H4 (cell line): ENCODE measurements at places on chromosomes 6 and 20.

- no peak for DNase-seq
Observed at GRCh38 chr6:46113370-46113769, 16.4 kb upstream of the ENPP4 start.

- DNase-seq, result no peak
Observed at GRCh38 chr6:167787896-167788562, 38.7 kb upstream of the AFDN start.

DNA sequence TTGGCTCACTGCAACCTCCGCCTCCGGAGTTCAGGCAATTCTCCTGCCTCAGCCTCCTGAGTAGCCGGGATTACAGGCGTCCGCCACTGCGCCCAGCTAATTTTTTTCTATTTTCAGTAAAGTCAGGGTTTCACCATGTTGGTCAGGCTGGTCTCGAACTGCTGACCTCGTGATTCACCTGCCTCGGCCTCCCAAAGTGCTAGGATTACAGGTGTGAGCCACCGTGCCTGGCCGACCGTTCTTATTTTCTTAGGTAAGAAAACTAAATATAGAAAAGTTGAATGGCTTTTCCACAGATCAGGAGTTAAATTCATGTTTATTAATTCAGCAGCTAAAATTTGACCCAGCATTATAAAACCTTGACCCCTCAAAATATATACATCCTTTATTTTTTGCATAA, 238.7 kb downstream of the TRDN start:
- DNase-seq, result no peak

DNA sequence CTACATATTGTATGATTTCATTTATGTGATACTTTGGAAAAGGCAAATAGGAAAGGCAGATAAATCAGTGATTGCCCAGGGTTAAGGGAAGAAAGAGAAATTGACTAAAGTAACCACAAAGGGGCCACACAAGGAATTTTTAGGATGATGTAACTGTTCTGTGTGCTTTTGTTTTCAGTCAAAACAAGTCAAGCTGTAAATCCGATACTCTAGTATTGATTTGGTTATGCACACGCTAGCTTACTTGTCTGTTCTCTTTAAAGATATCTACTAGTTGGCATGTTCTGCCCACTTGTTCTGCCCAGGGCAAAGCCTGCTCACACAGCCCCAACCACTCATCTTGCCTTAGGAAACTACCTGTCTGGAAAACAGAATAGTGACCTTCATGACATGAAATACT, 6.4 kb downstream of the FBXL4 start:
- no peak for DNase-seq

DNA sequence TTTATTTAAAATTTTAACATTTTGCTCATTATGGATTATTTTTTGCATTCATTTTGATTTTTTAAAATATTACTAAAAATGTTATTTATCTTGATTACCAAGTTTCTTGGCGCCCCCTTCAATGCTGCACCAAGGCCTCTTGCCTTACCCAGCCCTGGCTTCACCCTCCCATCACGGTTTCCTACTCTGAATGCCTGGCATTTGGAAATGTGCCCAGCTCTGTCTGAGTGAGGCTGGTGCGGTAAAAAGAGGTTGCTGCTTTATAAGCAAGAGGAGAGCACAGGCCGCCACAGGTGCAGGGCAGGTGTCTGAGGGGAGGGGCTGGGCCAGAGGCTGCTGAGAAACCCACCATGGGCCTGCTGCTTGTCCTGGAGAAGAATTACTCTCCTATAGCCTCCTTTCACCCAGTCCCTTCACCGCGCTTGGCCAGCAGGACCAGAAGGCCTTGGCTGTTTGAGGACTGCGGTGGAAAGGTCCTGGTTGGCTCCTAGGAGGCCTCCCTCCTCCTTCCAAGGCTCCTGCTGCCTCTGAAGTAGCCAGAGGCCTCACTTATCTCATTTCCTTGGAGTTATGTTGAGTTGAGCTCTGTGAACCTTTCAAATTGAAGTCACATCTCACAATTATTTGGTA, 62.6 kb downstream of the BANF2 start:
- DNase-seq, result no peak

DNA sequence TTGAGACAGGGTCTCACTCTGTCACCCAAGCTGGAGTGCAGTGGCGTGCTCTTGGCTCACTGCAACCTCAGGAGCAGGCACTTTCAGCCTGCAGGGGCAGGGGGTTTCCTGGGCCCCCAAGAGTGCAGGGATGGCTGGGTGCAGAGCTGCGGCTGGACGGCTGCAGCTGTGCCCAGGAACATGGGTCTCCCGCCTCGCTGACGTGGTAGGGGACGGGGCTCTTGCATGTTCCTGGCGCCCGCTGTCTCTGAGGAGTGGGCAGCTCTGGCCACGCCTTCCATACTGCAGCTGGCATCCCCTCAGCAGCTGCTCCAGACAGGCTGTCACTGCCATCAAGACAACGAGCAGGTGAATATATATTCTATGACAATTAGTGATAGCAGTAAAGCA, 2.2 kb upstream of the DEK start:
- DNase-seq, result no peak

DNA sequence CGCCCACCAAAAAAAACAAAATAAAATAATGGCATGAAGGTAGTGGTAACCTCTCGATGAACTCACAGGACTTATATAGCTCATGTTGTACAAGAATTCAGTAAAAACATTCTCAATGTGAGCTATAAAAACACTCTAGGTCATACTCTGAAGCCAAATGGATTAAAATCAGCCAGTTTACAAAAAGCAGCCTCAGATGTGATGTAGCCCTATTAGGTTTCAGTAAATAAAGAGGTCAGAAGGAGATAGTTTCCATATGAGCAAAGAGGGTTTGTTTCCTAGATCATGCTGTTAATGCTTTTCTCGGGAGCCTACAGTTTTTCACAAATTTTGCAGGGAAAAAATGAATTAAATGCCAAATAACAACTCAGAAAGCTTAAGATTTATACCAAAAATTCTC, 319.5 kb upstream of the HSF2 start:
- DNase-seq, result no peak

- DNase-seq, result peak; percentile 82
Observed at GRCh38 chr6:37547564-37548061, 47.9 kb upstream of the CCDC167 start.

- no peak for DNase-seq
Observed at GRCh38 chr6:89430201-89430962, 2.6 kb upstream of the ANKRD6 start.

DNA sequence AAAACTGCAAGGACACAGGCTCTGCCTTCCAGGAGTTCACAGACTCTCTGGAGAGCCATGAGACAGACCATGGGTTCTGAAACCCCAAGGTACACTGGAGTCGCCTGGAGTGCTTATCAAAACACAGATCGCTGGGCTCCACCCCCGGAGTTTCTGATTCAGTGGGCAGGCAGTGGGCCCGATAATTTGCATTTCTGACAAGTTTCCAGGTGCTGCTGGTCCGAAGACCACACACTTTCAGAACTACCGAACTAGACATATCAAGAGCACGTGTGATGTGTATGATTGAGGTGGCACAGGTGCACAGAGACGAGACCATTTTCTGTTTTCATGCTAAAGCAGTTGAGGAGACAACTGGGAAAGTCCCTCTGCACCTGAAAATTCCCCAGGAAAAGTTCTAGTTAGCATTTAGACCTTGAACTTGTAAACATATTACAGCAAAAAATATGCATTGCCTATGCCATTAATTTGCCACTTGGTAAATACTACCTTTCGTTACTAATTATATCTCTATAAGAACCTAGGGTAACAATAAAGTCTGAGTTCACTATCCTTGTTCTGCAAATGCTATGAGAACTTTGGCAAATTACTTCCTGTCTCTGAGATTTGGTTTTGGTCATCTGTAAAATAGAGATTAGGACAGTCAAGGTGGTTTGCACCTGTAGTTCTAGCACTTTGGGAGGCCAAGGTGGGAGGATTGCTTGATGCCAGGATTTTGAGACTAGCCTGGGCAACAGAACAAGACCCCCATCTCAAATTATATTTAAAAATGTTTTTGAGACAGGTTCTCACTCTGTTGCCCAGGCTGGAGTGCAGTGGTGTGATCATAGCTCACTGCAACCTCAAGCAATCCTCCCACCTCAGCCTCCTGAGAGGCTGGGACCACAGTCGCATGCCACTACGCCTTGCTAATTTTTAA, 14.3 kb upstream of the PIM1 start:
- DNase-seq, result no peak

DNA sequence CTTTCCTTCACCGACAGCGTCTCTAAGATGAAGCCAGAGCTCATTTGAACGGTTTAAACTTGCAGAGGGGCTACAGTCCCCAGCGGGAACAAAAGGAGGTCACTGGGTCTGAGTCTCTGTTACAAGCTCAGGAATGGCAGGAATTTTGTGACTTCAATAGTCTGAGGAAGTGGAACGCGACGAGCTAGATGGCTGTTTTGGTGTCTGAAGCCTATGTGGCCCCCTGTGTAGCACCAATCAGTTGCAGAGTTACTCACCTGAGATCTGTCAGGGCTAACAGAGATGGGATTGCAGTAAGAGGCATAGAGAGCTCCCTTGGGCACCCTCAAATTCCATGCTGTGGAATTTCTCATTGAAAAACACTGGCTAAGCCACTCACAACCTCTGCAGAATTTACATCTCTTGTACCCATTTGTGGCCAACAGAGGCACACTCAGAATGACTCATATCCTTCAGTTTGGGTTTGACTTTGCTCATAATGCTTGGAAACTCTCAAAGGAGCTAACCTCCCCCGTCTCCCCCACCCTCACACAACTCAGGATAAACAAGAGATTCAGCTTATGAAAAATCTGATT, 7.1 kb upstream of the TCP11 start:
- peak; percentile 53 for DNase-seq

DNA sequence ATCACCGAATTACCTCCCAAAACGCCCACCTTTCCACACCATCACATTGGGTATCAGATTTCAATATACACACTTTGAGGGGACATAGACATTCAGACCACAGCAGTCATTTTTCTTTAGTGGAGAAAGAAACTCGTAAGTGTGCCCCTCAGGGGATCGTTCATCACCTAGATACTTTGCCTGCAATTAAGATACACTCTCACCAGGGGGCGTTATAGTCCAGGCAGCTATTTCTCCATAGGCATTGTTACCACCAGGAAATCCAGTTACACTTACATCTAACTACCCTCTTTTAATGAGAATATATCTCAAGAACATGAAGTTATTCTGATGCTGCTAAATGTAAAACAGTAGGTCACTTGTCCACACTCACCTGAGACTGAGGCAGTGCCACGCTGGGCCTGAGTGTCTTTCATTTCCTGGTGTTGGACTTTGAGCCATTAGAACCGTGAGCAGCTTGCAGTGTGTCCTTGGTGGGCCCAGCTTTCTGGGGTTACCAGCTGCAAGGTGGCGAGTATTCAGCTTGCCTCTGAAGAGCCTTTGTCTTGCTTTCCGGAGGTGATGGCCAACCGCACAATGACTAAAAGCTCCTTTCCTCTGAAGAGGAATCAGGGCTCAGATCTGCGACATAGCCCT, 35.1 kb upstream of the UNC93A start:
- DNase-seq, result no peak

- DNase-seq, result no peak
Observed at GRCh38 chr6:252775-253535, 39.3 kb upstream of the DUSP22 start.

- DNase-seq, result no peak
Observed at GRCh38 chr6:129491436-129491835, 218.5 kb downstream of the ARHGAP18 start.

GRCh38 chr20:20203784-20204183, 151.5 kb downstream of the CFAP61 start:
- no peak for DNase-seq

DNA sequence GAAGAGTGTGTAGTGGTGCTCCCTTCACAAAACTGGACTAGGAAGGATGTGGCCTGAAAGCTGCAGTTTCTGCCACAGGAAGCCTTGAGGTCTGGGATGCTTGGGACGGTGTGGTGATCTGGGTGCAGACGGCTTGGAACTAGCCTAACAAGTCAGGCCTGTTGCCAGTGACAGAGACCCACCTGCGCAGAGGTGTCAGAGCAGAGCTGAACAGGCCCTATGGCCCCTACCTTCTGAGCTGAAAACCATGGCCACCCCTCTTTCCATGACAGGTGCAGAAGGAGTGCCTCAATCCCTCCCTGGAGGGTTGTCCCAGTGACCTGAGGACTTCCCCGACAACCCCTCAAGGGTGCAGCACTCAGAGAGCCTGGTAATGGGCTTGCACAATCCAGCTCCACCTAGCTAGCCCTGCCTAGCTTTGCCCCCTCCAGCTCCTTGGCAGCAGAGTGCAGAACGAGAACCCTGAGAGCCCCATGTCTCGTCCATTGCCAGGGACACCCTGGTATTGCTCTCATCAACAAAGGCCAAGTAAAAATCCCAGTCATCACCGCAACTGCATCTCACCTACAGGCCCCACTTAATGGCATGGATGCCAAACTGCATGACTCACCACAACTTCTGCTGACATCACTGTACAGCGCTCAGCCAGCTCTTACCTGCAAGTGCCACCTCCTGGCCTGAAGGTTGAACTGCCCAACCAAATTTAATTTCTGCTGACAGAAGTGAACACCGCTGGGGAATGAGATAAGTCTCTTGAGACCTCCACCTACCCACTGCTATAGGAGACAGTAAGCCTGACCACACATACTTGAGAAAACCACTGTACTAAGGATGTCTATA, 563.1 kb downstream of the TFAP2A start:
- peak; percentile 64 for DNase-seq

- DNase-seq, result no peak
Observed at GRCh38 chr6:79438030-79438429, 99.2 kb downstream of the LCA5 start.

DNA sequence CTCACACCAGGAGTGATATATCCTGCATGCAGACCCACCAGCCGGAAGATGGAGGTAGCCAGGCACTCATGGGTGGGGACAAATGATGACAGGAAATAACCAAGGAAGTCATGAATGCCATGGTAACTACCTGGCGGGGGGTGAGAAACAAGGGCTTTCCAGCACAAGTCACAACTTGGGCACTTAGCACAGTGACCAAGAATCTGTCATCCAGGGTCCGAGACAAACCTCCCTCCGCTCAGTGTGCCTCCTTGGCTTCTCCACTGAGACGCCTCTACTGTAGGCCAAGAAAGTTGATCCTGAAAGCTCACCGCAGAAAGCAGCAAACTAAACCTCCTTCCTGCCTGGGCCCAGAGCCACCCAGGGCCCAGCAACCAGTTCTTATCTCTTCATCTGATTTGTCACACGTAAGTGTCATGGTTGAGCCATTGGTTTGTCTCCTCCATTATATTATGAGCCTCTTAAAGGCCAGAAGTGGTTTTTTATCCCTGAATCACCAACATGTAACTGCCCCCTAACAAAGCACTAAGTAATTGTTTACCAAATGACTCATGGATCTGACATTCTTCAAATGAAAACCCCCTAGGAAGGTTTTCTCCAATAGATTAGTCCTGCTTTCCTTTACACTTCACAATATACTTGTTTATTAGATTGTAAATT, 84.3 kb upstream of the TAB2 start:
- peak; percentile 96 for DNase-seq
